Cortex of kidney (tissue), 1 donor: ENCODE measurements at places on chromosomes 7 and 10.

DNA sequence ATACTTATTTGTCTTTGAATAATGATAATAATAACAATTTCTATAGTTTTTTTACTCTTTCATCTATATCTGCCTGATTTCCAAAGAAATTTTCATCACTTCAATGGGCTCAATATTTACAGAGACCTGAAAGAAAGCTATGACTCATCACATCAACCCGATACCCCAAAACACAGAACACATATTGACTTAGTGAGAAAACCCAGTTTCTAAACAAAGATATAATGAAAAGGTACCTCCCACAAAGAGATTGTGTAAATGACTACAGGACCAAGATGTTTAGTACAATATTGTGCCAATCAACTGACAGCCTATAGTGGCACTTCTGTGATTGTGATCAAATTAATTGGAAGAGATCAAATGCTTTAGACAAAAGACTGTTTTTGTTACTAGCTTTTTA lies 133.9 kb downstream of the PCDH15 start:
- DNase-seq: no peak

DNA sequence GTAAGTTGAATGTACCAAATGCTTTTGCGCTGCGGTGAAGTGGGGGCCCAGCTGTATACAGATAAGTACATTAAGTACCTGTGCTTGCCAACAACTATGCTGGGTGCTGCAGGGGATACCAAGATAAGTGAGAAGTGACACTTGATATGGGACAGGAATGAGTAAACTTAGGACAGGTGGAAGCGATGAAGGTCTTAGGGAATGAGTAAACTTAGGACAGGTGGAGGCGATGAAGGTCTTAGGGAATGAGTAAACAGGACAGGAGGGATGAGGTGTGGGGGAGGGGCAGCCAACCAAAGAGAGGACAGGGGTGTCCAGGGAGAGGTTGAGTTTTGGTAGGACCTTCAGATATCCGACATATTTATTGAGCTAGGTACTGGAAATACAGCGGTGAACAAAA lies 1.4 kb downstream of the MDH2 start:
- no peak for DNase-seq

- no peak for DNase-seq
Measured at GRCh38 chr7:41725013-41725412, 22.1 kb upstream of the INHBA start.

DNA sequence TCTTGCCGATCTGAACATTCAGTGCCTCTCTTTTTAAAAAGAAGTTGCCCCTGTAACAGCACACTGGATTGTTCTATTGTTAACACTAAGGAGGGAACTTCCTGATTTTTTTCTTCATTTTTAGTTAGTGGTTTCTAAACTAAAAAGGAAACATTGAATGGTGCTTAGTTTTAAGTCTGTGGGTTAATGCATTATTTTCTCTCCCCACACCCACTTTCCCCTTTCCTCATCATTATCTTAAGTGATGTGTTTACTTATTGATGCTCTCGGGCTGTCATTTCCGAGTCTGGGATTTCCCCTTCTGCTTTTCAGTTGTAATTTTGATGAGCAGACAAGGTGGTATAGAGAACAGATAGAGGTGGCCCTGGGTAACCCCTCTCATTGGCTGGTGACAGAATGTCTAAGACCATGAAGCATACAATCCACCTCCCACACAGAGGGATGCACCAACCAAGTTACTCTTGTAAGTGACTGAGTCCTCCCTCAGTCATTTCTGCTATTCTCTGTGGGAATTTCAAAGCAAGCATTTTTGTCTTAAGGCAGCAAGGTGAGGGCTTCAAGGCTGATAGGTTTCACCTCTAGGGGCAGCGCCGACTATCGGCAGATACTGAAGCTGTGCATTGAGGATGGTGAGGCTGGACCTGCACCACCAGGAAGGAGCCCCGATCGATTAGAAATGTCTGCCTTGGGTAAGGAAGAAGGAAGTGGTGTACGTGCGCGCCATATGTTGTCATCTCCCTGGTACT lies 49.5 kb downstream of the CHN2 start:
- DNase-seq: no peak

DNA sequence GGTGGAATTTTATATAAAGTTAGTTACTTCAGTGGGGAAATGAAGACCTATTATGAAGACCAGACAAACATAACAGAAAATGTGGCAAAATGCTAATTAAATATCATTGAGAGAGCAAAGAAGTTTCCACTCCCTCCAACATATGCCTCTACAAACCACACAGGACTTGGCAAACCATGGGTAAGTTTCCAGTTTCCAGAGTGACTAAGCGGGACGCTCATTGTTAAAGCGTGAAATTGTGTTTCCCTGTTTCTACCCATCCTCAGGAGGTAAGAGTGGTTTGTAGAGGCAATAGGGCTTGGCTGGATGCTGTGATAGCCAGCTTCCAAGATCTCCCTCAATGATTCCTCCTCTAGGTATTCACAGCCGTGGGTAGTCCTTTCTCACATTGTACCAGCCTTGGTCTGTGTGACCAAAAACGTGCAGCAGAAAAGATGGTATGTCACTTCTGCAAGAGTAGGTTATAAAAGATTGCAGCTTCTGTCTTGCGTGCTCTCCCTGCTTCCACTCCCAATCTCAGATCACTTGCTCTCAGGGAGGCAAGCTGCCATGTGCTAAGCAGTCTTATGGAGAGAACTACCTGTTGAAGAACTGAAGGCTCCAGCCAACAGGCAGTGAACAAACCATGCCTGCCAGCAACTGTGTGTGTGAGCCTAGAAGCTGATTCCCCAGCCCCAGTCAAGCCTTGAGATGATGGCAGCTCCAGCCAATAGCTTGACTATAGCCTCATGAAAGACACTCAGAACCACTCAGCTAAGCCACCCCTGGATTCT lies 35.7 kb downstream of the CBX3 start:
- DNase-seq: no peak

- DNase-seq: no peak
Measured at GRCh38 chr10:101575580-101576210, 12.4 kb downstream of the POLL start.

GRCh38 chr7:116511552-116512519 lies 12.3 kb downstream of the CAV2 start:
- no peak for DNase-seq

DNA sequence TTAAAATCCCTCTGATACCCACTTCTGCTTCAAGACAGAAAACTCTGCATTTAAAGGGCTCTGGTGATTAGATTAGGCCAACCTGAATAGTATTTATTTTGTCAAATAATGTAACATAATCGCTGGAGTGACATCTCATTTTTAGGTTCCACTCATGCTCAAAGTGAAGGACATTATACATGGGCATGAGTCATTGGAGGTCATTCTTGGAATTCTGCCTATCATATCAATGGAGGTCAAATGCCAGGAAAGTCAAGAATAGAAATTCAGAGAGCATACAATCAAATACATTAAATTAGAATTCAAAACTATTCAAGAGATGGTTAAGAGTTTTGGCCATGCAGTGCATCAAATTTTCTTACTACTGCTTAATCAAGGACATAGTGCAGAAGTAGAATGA lies 50.8 kb upstream of the PRSS1 start:
- DNase-seq: no peak

- DNase-seq: no peak
Measured at GRCh38 chr10:118978998-118979350, 50.5 kb upstream of the NANOS1 start.

DNA sequence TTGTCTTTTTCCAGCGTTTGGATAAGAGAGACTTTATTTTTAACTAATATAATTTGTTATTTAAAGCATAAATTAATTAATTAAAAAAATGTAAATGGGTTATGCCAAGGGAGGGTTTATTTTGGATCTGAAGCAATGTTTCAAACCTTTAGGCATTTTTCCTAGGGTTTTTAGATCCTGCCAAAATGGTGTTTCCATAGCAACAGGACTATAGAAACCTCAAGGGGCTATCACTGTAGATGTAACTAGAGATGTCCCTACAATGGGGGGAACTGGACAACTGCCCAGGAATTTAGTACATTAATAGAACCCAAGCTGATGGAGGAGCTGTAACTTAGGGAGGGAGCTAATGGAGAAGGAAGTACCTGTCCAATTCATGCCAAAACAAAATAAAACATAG lies 57.3 kb downstream of the SLC39A12 start:
- DNase-seq: no peak

DNA sequence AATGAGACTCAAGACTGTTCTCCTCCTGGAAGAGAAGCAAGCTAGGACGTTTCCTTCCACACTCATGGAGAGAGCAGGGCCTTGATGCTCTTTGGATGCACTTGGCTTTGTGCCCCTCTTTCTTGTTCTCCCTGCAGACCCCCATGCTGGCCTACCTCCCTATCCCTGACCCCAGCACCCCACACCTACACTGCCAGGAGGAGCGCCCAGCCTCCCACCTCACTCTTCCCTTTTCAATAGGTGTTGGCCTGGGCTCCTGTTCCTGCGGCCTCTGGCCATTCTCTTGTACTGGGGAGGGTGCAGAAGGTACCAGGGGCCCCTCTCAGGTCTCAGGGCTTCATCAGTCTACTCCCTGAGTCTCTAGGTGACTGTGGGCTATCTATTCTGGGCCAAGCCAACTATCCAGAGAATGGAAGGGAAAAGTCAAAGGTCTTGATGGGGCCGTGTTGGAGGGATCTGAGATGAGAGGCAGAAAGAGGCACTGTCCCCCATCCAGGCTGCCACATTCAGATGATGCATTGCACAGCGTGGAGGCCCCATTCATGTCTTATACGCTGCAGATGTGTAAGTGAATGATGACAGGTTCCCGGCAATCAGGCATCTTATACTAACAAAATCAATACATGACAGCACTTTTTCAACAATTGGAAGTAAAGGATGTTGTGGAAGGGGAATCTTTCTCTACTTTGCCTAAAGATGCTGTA lies 32.7 kb upstream of the LOXL4 start:
- no peak for DNase-seq

DNA sequence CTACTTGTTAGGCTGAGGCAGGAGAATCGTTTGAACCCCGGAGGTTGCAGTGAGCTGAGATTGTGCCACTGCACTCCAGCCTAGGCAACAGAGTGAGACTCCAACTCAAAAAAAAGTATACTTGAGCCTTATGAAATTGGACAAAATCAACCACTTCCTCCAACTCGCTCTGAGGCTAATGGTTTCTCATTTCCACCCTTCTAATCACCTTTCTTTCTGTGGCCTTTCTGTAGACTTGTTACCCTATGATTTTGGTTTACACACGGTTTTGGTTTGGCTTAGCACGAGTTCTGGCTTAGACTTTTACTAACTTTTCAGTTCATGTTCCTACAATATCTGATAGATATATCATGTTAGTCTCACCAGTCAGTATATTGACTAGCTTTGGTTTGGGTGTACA lies 152.0 kb downstream of the PHTF2 start:
- no peak for DNase-seq

DNA sequence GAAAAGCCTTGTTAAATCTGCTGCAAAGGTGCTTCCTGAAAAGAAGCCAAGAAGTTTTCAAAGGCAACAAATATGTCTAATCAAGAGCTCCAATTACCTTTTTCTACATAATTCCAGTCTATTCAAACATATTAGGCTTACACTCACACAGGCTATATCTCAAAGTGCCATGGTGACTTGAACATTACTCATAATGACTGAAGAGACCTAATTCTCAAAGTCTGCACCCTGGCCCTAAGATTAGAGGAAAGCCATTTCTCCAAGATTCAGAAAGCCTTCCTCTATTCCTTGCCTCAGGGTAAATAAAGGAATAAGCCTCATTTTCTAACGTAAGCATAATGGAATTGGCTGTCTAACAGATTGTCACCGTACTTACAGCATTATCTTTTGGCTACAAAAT lies 78.3 kb upstream of the THSD7A start:
- no peak for DNase-seq

DNA sequence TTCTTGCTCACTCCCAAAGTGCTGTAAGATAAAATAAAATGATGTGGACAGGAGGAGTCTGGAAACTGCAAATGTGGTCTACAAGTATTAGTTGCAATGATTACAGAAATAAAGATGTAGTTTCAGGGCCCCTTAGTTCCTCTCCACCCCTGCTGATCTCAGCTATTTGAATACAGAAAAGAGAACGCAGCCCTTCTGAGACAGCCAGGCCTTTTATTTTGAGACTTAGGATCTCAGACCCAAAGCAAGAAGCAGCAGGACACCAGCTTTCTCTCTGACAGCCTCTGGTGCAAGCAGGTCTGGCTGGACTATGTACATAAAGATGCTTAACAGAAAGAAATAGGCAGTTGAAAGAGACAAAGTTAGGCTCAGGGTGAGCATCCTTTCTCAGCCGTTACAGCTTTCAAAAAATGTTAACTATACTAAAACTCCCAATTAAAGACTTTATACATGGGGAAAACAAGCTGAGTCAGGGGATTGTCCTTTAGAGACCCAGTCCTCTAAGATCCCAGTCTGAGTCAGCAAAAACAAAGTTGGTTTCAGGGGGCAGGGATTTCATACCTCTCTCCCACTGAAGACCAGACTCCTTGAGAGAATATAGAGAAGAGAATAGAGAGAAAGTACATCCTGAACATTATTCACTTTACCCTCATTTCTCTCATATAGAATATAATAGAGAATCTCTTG lies 220.4 kb downstream of the TMEM178B start:
- DNase-seq: no peak

- no peak for DNase-seq
Measured at GRCh38 chr7:110974441-110974840, 116.5 kb upstream of the LRRN3 start.

DNA sequence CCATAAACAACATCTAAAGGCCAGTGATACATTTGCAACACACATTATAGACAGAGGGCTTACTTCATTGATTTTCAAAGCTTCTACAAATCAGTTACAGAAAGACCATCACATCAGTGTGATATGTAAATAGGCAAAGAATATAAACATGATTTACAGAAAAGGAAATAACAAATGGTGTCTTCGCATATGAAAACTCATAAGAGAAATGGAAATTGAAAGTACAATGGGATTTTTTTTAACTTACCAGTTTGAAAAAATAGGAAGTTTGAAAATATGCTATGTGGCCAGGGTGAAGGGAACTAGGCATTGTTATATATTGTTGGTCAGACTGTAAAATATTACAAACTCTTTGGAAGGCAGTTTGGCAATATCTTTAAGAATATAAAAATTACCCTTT lies 27.3 kb downstream of the SEC23IP start:
- no peak for DNase-seq

DNA sequence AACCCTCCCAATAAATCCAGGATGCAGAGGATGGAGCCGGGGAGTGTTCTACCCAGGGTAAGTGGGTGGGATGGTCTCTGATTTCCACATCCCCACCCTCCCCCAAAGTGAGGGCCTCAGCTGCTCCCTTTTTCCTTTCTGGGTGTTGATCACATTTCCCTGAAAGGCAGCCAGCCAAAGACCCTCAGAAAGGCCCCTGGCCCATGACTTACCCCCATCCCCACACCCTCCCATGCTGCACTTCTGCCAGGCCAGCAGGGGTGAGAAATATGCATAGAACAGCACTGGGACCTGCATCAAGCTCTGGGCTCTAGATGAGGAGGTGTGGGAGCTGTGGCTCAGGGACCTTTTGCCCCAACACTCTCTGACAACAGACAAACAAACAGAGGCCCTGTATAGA lies 927.3 kb upstream of the ZNF722 start:
- DNase-seq: no peak
